Right renal pelvis (tissue), 4 donors: ENCODE measurements at places on chromosomes 3 and 15.

DNA sequence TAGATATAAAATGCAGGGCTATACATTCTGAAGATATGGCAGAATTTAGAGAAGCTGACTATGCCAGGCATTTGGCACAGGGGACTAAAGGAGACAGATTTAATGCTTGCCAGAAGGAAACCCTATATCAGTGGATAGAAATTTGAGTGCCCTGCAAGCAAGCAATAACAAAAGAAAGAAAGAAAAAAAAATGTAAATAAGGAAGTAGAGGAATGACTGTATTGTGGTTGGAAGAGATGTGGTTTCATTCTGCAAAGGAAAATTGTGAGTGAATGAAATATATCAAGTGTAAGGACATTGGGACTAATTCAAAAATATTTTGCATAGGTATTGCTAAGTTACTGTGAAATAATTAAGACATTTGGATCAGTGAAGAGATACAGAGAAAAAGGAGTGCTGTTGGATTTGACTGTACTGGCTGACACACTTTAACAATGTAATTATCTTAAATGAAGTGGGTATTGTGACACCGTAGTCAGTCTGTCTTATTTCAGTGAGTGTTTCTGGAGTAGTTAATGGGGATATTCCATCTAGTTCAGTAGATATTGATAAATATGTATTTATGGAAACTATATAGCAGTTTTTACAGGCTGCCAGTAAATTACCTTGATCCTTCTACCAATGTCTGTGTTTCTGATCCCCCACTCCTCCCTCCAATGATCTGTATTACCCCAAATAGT lies 418.2 kb downstream of the CNTN4 start:
- DNase-seq = no peak

- no peak for DNase-seq
Measured at GRCh38 chr3:44647771-44648170, 761 bp upstream of the ZNF35 start.

DNA sequence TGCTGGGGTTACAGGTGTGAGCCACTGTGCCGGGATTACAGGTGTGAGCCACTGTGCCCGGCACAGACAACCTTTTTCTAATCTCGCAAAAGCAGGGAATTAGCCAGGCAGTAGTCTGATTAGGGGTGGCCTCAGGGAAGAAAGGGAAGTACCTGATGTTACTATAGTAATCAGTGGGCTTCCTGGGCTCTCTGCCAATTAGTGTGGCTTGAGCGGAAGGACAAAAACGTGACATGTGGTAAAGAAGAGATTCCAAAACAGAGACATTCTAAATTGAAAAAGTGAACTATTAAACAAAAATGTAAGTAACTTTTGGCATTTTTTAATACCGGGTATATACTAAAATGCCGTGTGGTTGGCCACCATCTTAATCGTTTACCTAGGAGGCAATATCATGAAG lies 48.1 kb downstream of the CFAP20DC start:
- no peak for DNase-seq

- no peak for DNase-seq
Measured at GRCh38 chr3:171558188-171558696, 98.0 kb upstream of the TNIK start.

GRCh38 chr3:27720899-27721716 lies 1.0 kb downstream of the EOMES start:
- no peak for DNase-seq

GRCh38 chr3:67388738-67389137 lies 265.7 kb downstream of the SUCLG2 start:
- DNase-seq = no peak

DNA sequence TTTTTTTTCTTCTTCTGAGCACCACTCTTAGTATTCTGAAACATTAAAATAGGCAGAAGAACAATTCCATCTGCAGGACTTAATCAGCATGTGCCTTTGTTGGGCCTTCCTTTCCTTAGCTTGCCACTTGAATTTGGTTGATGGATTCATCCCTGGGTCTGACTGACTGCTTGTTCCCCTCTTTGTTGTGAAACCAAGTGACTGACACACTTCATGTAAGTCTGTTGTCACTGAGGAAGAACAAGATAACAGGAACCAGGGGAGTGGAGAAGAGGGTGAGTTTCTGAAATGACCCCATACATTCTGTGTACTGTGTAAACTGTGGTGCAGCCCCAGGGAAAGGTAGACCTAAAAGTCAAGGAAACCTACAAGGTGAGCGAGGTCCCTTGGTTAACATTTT lies 188.7 kb upstream of the TBC1D5 start:
- no peak for DNase-seq

- no peak for DNase-seq
Measured at GRCh38 chr3:10365791-10366190, 44.9 kb upstream of the SEC13 start.

GRCh38 chr3:115549071-115549470 lies 74.2 kb upstream of the GAP43 start:
- DNase-seq = no peak

GRCh38 chr3:140950144-140950543 lies 8.5 kb downstream of the SLC25A36 start:
- no peak for DNase-seq

DNA sequence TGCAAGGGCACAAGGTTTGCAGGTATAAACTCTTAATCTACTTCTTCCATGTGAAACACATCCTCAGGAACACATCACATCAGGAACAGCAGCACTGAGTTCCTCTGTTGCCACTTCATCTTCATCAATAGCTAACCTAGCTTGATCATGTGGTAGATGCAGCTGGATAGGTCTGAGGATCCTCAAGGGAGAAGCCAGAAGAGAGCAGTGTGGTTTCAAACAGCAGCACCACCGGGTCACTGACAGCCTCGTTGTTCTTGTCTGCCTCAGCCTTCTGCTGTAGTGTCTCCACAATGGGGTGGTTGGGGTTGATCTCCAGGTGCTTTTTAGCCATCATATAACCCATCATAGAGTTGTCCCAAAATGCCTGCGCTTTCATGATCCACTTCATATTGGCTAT lies 58.8 kb downstream of the ADAM10 start:
- DNase-seq = no peak

- no peak for DNase-seq
Measured at GRCh38 chr3:146974001-146974400, 368.9 kb upstream of the PLSCR5 start.

GRCh38 chr3:64828276-64828675 lies 140.5 kb upstream of the ADAMTS9 start:
- no peak for DNase-seq

- no peak for DNase-seq
Measured at GRCh38 chr3:181330821-181331563, 341.5 kb upstream of the DNAJC19 start.

- DNase-seq = no peak
Measured at GRCh38 chr3:78900426-78900825, 867.4 kb downstream of the ROBO1 start.

GRCh38 chr15:38768970-38769369 lies 204.4 kb upstream of the RASGRP1 start:
- no peak for DNase-seq

DNA sequence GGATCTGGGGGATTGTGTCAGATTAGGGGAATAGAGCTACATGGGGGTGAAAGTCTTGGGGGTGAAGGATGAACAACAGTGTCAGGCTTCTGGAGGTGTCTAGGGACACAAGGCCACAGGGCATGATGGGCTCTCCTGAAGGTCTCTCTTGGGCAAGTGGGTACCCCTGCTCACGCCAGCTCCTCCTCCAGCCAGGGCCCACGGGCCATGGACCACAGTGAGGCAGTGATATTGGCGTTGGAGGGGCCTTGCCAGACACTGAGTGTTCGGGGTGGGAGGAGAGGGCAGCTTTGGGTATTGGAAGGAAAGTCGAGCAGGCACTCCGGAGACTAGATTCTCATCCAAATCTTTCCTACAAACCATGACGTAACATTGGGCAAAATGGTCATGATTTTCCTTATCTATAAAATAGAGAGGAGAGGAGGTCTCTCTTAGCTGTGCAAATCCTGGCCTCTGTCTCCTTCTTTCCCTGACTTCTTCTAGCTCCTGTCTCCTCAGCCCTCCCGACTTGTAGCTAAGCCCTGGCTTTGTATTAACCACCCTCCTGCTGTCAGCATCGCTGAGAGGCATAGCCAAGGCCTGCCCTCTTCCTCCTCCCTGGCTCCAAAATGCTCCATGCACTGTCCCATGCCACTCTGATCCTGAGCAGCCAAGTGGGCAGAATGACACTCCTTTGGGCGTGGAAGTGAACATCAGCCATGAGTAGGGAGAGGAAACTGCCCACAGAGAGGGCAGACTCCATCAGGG lies 24.0 kb upstream of the SRP14 start:
- DNase-seq = no peak

DNA sequence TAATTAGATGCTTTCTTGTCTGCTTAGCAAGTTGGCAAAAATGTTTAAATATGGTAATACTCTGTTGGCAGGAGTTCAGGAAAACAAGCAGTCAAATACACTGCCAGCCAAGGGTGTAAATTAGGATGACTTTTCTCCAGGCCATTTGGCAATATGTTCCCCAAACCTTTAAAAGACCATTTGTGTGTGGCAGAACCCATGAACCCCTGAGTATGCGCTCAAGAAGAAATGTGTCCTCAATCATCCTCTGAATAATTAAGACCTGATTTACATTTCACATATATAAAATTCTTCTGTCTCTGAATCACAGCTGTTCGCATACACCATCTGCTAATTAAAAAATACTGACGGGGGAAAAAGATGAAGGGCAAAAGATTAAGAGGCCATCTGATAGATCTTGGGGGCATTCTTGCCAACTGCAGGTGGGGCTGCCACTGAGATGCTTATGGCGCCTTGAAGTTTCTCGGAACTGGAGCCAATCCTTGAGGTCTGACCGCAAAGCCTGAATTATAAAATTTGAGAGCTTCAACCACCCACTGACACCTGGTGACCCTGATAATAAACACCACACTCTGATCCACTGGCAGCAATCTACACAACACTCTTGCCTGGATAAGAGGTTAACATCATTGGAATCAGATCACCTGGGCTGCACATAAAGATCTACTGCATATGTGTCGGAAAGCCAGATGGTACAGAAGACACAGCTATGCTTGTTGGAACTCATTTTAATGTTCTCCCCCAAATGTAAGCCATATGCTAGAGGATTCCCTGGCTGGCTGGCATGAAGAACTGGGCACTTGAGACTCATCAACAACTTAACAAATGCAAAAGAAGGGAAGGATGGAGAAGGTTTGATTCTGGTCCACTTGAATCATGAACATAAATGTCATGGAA lies 190.6 kb downstream of the OSBPL10 start:
- DNase-seq = no peak

GRCh38 chr3:5262507-5262906 lies 75.0 kb downstream of the EDEM1 start:
- DNase-seq = no peak

DNA sequence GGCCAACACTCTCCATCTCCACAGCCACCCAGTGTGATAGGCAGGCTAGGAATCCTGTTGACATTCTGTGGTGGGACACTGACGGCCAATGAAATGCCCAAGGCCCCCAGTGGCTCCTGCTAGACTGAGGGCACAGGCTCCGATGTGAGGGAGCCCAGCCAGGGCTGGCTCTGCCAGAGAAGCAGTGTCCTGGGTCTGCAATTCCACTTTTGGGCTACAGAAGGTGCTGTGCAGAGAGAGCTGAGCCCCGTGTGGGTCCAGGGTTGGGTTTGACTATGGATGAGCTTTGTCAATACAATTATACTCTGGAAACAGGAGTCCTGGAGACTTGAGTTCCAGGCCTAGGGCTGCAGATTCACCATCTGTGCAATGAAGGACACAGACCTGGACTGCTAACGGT lies 55.7 kb upstream of the TMEM115 start:
- no peak for DNase-seq

DNA sequence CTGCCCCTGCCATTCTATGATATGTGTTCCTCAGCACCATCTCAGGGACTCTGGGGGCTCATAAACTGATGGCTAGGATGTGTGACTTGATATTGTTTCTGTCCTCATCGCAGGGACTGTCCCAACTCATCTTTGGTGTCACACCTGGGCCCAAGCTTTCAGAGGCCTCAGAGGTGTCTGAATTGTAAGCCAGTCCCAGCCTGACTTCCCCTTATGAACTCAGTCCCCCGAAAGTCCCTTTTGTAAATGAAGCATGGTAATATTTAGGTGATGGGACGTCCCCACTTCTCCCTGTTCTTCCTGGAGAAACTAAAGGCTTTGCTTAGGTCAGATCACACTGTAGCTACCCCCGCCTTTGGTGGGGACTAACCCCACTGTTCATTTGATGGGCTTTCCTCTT lies 142.4 kb upstream of the TLE3 start:
- DNase-seq = no peak

DNA sequence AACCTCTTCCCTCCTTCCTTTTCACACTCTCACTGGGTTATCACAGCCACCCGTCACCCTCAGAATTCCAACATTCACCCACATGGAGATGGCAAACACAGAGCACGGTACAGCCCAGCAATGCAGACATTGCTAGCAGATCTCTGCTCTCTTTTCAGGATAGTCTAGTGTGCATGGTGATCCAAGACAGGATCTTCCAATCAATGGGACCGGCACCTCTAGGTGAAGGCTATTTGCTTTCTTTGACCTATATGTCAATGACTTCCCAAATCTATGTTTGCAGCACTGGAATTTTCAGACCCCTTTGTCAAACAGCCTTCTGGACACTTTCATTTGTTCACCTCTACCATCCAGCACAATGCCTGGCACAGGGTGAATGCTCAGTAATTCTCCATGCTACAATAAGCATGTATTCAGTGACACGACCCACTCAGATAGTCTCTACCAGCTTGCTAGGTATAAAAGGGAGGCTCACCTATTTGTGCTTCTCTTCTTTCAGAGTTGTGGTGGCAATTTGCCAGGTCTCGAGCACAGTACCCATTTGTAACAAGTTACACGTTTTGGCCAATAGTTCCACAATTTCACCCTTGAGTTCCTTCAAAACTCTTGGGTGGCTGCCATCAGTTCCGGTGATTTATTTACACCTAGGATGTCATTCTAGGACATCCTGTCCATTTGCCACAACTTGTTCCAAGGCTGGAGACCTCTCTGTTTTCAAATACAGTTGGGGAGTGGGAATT lies 279.1 kb upstream of the ICE2 start:
- no peak for DNase-seq

- no peak for DNase-seq
Measured at GRCh38 chr3:97822359-97822775, 556 bp downstream of the CRYBG3 start.

DNA sequence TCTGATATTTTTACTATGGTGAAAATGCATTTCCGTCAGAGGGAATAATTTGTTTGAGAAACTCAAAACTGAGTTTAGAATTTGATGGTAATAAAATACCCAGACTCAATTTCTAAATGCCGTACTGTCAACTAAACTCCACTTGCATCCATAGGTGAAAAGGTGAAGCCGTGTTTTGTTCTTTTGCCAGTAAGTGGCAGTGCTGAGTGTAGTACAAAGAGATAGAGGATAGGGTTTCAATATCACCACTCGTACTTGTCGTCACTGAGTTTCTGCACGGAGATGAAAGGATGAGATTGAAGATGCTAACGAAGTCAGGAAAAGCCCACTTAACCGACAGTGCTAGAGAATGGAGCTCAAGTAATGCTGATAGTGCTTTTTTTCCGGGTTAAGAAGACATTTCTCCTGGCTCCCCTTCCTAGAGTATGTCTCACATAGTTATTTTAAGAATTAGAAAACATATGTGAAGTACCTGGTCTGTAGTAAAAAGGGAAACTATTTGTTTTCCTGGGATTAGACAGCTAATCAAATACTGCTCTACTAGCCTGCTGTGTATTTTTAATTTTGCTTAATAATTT lies 345.1 kb downstream of the IL5RA start:
- no peak for DNase-seq

- DNase-seq = peak; percentile 40
Measured at GRCh38 chr3:149393345-149394160, 16.1 kb upstream of the TM4SF1 start.

GRCh38 chr15:81285461-81285860 lies 38.5 kb downstream of the STARD5 start:
- no peak for DNase-seq

GRCh38 chr3:195883160-195883559 lies 25.2 kb downstream of the TNK2 start:
- DNase-seq = no peak
